ENCODE measurements at places on chromosomes 4 and X.

- no peak for DNase-seq
Observed at GRCh38 chrX:49187028-49187394, 838 bp upstream of the PRICKLE3 start.

- DNase-seq = no peak
Observed at GRCh38 chrX:53133400-53133799, 39.5 kb downstream of the KANTR start.

DNA sequence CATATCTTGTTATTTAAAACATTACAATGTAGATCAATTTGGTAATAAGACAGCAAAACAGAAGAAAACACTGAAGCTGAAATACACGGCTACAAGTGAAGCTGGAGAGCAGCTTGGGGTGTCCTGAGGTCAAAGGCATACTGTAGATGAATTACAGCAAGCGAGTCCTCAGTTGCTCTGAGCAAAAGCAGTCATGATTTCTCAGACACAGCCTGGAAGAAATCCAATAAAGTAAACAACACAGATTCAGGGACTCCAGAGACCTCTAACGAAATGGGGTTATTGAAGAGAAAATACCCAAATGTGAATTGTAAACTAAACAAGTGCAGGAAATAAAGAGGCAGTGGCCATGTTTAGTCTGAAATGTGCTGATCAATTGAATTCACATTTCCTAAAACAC, 324.4 kb downstream of the CAMK2D start:
- no peak for DNase-seq

GRCh38 chr4:143351149-143351691, 14.5 kb downstream of the GAB1 start:
- no peak for DNase-seq

DNA sequence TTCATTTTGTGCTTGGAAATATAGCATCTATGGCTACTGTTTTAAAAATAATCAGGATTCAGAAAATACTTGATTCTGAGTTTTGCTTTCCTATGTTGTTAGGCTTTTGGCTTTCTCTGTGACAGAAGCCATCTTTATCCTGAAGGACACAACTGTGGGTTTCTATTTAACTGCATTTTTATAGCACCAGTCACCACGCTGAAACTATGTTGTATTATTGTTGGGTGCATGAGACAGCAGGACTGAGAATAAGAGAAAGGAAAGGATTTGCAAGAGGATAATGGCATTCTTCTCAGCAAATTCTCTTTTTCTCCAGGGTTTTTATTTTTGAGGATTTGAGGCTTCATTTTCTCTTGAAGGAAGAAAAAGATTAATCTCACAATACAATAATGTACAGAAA, 10.1 kb upstream of the NEUROG2 start:
- DNase-seq = no peak

- no peak for DNase-seq
Observed at GRCh38 chrX:22351966-22352365, 79.3 kb downstream of the CBLL2 start.

- DNase-seq = no peak
Observed at GRCh38 chr4:28117084-28117682, 1256.5 kb downstream of the STIM2 start.

DNA sequence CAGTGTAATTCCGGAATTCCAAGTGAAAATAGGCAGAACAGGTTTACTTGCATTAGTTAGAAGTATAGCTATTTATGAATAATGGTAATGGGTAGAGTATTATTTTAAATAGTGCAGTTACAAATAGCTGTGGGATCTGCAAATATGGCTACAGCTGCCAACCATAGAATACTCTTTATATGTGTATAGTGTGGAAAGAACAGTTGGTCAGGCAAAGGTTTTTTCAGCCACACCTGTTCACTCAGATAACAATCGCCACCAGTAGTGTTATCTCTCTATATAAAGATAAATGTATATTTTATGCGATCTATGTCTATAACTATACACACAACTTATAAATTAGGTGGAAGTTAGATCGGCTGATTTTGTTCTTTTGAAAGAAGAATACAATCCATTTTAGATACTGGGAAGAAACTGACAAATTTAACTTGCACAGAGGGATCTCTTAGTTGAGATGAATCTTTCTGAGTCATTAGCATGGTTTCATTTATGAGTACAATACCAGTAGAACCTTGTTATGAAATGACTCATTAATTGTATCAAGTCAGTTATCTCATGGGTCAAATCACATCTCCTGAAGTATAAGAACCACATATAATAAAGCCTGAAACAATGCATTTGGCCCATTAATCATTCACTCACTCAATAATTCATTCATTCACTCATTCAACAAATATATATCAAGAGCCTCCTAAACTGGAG, 100.9 kb upstream of the NR3C2 start:
- no peak for DNase-seq

DNA sequence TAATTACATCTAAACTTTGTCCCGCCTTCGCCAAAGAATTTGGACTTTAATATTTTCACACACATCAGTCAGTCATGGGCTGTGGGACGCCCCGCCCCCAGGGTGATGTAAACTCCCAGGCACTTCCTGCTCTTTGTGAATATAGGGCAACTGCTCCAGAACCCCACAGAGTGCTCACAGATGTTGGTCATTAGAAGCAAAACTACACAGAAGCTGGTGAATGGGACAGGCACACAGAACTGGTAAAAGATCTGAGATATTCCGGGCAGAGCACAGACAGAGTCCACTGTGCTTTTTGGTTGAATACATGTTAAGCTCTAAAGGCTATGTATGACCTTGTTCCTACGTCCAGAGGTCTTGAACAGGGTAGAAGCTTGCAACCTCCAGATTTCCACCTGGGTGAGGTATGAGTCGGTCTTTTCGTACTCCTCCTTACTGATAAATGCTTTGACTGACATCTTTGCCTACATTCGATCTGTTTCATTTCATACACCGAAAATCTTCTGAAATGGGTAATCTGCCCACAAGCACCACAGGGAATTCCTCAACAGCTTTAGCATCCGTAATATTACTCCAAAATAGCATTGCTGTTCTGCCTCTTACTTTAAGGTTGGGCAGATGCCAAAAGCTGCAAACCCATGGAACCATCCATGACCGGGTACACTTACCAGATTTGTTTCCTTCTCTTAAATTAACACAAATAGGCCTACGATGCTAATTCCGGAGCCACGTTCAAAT, 144.6 kb downstream of the AMELX start:
- no peak for DNase-seq

DNA sequence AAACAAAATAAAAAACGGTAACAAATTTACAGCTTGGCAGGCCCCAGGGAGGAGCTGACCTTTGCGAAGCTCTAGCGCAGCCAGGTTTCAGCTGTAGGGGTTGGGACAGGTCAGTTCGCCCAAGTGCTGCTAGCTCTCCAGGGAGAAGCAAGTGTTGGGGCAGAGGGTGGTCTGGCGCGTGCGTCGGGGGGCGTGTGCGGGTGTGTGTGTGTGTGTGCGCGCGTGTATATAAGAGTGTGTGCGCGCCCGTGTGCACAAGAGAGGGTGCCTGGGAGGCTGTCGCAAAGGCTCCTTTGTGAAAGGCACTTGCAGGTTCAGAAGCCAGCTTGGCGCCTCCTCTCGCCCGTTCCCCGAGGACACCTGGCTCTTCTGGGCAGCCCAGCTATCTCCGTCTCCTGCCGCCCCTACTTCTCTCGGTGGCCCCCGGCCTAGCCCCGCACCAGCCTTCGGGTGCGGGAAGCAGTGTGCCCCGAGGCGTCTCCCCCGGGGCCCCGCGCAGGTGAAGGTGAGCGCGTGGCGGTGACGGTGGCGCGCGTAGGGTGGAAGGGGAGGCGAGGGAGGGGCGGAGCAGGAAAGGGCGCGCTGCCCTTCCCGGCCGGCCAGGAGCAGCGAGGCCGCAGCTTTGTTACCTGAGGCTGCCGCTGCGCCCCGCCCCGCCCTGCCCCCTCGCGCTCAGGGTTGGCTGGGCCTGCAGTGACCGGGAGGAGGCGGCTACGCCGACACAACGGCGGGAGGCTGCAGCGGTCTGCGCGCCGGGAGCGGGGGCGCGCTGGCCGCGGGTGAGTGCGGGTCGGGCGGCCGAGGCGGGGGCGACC, at the start of gene FHDC1:
Gene FHDC1 (plus strand): TSS at position 693 of the 815 bp plus-strand sequence. CDS start 6,735 bp downstream, outside the sequence.
- DNase-seq = no peak

DNA sequence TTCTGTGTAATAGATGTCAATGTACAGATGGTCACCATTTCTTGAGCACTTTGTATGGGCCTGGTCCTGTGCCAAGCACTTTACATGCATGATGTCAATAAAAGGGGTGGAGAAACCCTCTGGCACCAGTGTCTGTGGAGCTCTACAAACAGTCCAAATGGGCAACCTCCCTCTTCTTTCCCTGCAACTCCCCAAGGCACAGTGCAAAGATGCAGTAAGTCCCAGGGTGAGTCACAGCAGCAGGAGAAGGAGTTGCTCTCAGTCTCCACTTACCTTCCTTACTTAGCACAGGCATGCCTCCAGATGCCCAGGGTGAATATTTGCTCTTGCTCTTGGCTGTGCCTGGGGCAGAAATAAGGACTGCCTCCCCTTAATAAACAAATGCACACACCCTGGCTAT, 4.3 kb downstream of the OCIAD2 start:
- DNase-seq = no peak

DNA sequence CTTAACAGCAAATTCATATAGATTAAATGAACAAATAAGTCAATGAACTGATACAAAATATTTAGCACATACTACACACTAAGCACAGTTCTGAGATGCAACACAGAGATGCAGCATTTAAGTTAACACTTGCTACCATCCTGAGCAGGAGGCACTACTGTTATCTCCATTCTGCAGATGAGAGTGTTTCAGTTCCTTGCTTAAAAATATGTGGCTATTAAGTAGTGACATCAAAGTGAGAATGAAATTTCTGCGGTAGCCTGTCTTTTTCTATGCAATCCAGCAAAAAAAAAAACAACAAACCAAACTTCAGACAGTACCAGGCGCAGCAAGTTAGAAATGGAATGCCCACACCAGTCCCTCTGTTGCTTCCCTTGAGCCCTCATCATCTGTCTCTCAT, 90.8 kb downstream of the SHISA3 start:
- no peak for DNase-seq

DNA sequence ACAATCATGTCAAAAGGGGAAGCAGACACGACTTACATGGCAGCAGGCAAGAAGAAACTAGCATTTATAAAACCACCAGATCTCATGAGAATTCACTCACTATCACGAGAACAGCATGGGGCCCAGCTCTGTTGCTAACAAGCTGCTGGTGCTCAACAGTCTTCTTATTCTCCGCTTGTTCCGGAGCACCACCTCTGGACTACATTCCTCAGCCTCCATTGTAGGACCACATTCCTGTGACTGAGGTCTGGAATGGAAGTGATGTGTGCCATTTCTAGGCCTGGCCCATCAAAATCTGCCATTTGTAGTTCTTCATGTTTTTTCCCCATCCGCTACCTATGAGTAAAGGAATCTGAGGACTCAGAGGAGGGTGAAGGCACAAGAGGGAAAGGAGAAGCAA, 111.5 kb upstream of the PTCHD1 start:
- no peak for DNase-seq

DNA sequence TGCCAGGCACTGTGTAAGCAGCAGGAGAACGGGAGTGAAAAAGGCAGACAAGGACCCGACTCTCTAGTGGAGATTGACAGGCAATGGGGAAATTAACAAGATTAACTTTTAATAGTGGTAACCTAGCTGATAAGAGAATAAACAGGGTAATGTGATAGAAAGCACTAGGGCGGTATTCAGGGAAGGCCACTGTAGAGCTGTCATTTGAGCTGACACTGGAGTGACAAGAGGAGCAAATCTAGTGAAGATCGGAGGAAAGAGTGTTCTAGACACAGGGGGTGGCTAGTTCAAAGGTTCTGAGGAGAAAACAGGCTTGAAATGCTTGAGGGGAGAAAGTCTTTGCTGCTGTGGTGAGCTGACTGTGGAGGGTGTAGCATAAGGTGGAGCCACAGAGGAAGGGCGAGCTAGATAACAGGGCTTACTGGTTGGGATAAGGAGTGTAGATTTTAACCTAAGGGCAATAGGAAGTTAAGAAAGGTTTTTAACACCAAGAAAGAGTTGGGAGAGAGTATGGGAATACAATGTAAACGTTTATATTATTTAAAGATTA, 122.8 kb downstream of the SLC10A7 start:
- no peak for DNase-seq

- peak; percentile 29 for DNase-seq
Observed at GRCh38 chr4:106898621-106899230, 137.4 kb downstream of the DKK2 start.

DNA sequence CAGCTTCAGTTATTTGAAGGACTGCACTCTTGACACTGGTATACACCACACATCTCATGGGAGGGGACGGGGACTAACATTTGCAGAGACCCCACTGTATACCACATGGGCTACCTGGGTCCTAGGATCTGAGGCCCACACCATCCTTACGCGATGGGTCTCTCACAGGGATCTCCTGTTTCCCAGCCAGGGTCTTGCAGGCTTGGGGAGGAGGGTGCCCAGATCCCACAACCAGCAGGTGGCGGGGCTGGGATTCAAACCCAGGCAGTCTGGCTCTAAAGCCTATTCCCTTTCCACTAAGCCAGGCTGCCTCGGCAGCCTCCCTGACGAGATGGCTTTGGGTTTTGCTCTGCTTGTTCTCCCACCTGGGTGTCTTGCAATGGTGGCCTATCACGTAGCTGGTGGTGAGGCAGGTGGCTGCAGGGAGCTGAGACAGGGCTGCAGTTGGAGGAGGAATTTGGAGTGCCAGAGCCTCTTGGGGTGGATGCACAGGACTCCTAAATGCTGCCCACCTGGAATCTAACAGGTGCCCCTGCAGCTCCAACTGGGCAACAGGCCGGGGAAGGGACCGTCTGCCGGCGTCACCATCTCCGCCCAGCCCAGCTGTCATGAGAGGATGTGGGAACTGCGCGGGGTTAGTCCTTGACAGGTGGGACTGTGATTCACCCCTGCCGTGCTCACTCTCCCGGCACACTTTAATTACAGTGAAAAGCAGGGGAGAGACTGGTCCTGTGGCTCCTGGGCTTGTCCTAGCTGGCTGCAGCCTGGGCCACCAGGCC, 110.7 kb downstream of the PSAPL1 start:
- peak; percentile 50 for DNase-seq

DNA sequence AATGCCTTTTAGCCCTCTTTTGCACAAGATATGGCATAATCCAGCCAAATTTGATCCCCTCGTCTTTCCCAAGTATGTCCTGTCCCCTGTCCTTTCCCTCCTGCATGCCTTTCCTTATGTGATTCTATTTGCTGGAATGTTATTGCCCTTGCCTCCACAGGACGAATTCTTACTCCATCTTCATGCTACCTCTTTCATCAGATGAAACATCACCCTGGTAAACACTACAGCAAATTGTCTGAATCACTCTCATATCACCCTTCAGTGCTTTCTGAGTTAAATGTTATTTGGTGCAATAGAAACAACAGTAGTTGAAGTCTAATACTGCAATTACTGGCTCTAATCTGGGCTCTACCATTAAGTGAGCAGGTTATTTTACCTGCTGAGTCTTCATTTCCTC, 52.2 kb upstream of the FAT1 start:
- DNase-seq = no peak

GRCh38 chr4:6401797-6402196, 70.6 kb downstream of the PPP2R2C start:
- no peak for DNase-seq
